ENCODE measurements at places on chromosomes 11 and 22.

DNA sequence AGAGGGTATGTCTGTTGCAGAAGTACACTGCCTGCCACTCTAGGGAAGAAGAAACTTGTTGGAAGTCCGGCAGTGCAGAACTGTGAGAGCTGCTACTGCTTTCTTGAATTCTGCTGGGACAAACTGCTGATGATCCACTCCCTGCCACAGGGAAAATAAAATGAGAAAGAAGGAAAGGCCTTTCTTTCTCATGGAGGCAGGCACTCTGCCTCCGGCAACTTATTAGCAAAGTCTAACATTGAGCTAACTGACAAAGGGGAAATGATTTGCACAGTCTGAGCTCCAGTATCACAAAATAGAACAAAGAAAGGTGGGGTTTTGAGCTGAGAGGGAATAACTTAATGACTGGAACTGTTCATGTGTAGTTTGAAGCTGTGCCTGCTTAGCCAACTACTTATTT is 134.6 kb downstream of the AASDHPPT start:
- no peak for DNase-seq

DNA sequence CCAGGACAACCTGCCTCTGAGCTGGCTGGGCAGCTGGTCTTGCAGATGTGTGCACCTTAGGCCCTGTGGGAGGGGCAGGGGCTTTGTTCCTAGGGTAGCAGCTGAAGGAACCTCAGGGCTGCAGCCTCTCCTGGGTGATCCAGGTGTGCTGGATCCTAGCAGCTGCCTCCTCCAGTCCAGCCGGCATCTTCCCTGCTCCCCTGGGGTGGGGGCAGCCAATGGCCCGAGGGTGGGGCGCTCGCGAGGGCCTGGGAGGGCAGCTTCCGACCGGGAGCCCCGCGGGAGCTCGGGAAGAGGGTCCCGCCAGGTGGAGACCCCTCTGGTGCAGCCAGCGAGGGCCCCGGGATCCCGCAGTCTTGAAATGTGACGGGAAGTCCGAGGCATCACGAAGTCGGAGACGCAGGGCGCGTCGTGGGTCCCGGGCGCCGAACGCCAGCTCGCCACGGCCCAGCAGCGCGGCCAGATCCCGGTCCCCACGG is 1.7 kb downstream of the IFITM1 start:
- no peak for DNase-seq

DNA sequence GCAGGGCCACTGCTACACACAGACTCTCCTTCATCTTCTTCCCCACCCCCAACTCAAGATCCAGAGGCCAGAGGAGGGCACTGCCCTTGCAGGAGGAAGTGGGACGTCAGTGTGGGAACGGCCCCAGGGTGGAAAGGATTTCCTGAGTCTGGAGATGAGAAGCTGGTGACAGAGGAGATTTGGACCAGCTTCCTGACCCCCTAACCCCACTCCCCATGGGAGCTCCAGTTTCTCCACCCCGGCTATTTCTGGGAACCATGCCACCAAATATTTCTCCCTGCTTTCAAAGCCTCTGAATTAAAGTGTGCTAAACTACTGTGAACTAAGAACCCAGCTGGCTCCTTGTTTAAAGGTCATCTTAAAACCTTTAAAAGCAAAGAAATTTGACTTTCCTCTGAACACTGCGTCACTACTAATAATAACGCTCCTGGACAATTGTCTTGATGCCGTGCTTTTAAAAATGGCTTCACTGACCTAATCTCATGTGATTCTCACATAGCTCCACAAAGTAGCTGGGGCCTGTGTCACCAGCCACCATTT is 46.6 kb downstream of the CWC15 start:
- DNase-seq: no peak

DNA sequence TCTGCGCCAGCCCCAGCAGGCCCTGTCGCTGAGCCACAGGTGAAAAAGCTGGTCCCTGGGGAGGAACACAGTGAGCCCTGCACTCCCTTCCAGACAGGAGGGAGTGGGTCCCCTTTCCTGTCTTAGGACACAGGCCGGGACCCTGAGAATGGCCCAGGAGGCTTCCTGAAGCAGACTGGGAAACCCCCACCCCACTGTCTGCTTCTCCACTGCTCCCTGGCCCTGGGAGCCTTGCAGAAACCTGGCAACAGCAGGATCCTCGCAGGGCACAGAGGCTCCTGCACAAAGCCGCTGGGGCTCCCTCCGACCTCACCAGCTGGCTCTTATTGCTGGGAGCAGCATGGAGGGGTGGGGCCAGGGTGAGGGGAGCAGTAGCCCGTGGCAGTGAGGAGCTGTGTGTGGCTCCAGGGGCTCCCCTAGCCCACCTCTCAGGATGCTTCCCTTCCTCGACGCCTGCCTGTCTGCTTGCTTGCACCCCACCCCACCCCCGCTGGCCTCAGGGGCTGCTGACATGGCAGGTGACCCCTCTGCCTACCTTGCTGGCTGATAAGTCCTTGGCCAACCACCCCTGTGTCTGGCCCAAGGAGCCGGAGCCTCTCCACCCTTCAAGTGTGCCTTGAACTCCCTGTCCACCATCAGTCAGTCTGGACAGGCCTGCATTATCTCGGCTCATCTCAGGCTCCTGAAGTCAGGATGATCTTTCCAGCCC is 72.1 kb upstream of the KCNQ1OT1 start:
- DNase-seq: no peak

GRCh38 chr11:119990309-119991021 is 147.4 kb downstream of the TRIM29 start:
- DNase-seq: no peak

DNA sequence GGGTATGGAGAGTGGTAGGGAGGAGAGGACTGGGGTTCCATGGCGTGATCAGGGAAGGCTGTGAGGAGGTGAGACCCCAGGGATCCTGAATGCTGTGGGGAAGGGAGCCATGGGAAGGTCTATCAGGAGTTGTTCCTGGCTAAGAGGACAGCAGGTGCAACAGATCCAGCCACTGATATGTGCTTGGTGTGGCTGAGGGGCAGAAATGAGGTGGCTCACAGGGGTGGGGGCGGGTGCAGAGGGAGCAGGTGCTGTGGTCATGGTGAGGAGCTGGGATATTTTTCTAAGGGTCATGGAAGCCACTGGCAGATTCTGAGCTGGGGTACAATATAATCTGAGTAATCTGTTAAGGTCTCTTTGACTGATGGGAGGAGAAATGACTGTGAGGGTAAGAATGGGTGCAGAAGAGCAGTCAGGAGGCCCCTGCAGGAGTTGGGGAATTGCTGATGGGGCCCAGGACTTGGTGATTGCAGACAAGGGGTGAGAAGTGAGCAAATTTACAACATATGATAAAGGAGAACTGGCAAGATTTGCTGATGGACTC is 31.3 kb upstream of the DMC1 start:
- no peak for DNase-seq

- no peak for DNase-seq
These were observed 104.3 kb downstream of the RPL27A start for GRCh38 chr11:8786933-8787332.

DNA sequence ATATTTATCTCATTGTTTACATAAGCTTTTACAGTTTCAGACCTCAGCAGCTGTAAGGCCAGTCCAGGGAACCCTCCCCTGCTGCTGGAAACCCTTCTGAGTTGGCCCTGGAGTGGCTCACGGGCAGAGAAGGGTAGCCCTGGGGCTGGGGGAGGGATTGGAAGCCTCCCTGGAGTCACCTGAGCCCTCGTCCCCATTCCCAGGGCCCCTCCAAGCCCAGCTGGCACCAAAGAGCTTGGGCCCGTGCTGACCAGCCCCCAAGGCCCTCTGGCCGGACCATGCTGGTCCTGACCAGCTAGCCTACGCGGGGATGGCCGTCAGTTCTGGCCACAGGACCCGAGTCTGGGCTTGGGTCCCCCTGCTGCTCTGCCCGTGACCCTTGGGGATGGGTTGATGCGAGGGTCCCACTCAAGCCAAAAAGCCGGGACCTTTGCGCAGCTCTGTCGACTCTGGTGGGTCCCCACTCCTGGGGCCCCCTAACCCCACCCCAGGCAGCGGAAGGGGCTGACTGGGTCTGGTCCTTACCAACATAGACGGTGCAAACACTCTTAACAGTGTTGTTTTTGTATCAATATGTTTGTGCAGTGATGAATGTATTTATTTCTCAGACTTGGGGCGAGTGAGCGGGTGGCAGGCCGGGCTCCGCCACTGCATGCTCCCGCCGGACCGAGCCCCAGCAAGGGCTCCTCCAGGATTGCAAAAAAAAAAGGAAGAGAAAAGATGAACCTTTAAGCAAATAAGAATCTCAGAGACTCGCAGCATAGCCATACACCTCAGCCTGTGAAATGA is 17.5 kb upstream of the TMEM191C start:
- no peak for DNase-seq

GRCh38 chr22:30038219-30038618 is 42.0 kb upstream of the HORMAD2 start:
- no peak for DNase-seq

DNA sequence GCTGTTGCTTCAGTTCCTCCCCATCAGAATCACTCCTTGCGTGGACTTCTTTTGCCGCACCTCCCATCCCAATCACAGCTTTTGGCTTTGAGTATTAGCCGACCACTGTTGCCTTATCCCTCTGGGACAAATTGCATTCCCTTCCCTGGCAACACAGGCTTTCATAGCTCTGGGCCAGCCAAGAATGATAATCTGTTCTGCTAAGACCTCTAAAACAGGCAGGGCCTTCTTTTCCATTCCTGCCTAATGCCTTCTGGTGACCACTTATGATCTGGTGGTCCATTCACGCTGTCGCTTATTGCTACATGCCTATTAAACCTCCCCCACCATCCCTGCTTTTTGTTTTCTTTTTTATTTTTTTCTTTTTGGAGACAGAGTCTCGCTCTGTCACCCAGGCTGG is 9.6 kb downstream of the SEC14L2 start:
- no peak for DNase-seq
